Activated CD8-positive, alpha-beta T cell treated with anti-CD3 and anti-CD28 coated beads for 36 hours (primary cell): ENCODE measurements at places on chromosomes 5 and 9. TPM values are rescaled to one million over a fixed set of nuclear protein-coding genes. Genes with fewer than 3 reads are reported as not detected.
A peak's percentile ranks its signal among the peaks of the same experiment; 100 is the strongest.

DNA sequence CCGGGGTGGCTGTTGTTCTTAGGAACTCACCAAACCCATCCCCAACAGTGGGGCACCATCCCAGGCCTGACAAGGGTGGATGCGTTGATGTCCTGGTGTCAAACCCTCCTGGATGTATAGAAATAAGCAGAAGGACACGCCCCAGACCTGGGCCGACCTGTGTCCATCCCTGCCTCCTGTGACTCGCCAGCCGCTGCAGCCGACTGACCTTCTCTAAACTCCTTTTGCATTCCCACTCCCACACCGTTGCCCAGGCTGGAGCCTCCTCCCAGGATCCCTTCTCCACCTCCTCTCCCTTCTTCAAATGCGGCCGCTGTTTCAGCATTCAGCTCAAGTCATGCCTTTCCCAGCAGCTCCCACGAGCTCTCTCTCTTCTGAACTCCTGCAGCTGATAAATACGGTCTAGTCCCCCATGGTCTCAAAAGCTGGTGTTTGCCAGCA lies 213.2 kb upstream of the IER5L start:
- no peak for DNase-seq

FAM170A gene
- total RNA-seq: not detected

SHROOM1 gene
- total RNA-seq: 2.1 TPM

GRCh38 chr5:573206-573605 lies 38.9 kb upstream of the CEP72 start:
- DNase-seq: no peak

DNA sequence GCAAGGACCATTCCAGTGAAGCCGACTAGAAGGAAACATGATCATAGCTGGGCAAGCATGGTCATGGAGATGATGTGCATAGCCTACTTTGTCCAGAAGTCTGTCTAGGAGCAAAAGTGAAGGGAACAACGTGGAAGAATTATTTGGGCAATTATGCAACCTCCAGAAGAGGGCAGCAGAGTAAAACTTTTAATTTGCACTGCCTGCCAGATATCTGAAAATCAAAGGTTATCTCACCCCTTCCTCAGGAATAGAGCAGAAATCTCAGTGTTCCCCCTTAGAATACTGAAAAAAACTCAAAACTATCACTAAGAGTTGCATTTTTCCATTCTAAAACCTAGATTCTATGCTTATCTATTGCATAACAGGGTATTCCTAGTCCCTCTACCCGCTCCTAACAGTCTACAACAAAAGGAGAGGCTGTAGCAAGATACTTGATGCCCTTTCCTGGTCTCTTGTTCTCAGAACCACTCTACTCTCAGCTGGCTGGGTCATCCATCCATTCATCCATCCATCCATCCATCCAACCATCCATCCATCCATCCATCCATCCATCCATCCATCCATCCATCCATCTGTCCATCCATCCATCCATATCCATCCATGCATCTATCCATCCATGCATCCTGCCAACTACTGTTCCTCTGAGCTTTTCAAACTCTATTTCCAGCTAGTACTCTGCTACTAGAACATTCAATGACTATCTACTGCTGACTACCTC lies 8.4 kb upstream of the SETD9 start:
- peak; percentile 35 for DNase-seq

SOX30 gene
- 0.16 TPM for total RNA-seq
